ENCODE measurements at places on chromosomes 2 and 18. TPM values are rescaled to one million over a fixed set of nuclear protein-coding genes. Genes with fewer than 3 reads are reported as not detected.

The SLC19A3 gene
- total RNA-seq: not detected

The DNER gene
- total RNA-seq: 8.3 TPM

The ANKRD62 gene
- total RNA-seq: not detected

The ADD2 gene
- total RNA-seq: 4.4 TPM

The ALPP gene
- total RNA-seq: not detected

The KATNAL2 gene
- total RNA-seq: 4.0 TPM

The SNED1 gene
- total RNA-seq: 9.7 TPM

The ITSN2 gene
- 57.9 TPM for total RNA-seq

The PDCD1 gene
- 0.19 TPM for total RNA-seq

The IL37 gene
- not detected for total RNA-seq

The ZAP70 gene
- total RNA-seq: 0.46 TPM

The CCDC102B gene
- 15.1 TPM for total RNA-seq

The CAPN14 gene
- 1.7 TPM for total RNA-seq

The MERTK gene
- 21.7 TPM for total RNA-seq

The KIF3C gene
- total RNA-seq: 10.0 TPM

The CABLES1 gene
- 24.0 TPM for total RNA-seq

The IL1F10 gene
- total RNA-seq: not detected

The ASXL3 gene
- total RNA-seq: 0.93 TPM

The PROC gene
- not detected for total RNA-seq

The LYG1 gene
- 0.58 TPM for total RNA-seq
